ENCODE measurements at places on chromosomes 12 and 14.

DNA sequence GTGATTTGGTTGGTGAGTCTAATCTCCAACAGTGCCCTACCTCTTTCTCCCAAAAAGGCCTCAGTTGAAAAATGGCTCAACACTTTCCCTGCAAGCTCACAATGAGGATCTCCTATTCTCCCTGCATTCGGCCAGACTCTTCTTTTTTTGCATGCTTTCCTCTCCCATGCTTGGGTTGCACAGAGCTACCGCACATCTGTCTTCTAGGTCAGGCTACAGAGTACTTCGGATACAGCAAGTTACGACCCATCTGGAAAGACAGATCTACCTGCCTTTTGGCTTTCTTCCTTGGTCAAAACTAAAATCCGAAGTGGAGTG is 305 bp upstream of the SLC16A7 start:
- no peak for DNase-seq

- DNase-seq, result no peak
Observed at GRCh38 chr14:88296351-88296750, 26.7 kb downstream of the KCNK10 start.

DNA sequence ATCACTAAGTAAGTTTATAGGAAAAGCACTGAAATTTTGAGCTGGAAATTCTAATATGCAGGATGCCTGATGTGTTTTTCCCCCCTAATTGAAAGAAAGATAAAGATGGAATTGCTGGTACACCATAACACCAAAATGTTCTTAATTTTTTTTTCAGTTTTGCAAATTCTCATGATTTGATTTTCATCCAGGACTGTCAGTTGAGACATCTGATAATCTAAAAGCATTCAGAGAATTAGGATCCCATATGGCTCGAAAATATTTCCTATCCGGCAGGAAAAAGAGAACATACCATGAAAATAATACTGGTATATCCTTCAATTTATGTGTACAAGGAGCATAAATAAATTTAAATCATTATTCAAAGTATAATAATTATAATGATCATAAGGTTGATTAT is 452.1 kb downstream of the APAF1 start:
- DNase-seq, result no peak

- no peak for DNase-seq
Observed at GRCh38 chr14:101723061-101723595, 38.4 kb upstream of the PPP2R5C start.

Measured in NCI-H1092 treated with DMSO at 0.1 percent for 48 hours (cell line).